ENCODE measurements at places on chromosomes 2 and 18. TPM values are rescaled to one million over a fixed set of nuclear protein-coding genes. Genes with fewer than 3 reads are reported as not detected.

SIX3 gene
- not detected for total RNA-seq

EFEMP1 gene
- total RNA-seq, result 18.8 TPM

DNA sequence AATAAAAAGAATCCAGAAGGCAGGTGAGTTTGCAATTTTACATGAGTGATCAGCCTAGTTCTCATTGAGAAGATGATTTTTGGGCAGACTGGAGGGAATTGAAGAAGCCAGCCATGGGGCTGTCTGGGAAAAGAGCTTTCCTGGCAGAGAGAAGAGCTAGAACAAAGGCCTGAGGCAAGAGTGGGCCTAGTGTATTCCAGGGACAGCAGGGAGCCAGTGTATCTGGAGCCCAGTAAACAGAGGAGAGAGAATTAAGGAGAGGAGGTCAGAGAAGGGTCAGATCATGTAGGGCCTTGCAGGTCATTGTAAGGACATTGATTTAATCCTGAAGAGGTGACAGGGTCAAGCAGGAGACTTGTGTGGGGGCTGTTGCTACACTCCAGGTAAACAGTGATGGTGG, 195.8 kb downstream of the SATB2 start:
- DNase-seq, result no peak

DNA sequence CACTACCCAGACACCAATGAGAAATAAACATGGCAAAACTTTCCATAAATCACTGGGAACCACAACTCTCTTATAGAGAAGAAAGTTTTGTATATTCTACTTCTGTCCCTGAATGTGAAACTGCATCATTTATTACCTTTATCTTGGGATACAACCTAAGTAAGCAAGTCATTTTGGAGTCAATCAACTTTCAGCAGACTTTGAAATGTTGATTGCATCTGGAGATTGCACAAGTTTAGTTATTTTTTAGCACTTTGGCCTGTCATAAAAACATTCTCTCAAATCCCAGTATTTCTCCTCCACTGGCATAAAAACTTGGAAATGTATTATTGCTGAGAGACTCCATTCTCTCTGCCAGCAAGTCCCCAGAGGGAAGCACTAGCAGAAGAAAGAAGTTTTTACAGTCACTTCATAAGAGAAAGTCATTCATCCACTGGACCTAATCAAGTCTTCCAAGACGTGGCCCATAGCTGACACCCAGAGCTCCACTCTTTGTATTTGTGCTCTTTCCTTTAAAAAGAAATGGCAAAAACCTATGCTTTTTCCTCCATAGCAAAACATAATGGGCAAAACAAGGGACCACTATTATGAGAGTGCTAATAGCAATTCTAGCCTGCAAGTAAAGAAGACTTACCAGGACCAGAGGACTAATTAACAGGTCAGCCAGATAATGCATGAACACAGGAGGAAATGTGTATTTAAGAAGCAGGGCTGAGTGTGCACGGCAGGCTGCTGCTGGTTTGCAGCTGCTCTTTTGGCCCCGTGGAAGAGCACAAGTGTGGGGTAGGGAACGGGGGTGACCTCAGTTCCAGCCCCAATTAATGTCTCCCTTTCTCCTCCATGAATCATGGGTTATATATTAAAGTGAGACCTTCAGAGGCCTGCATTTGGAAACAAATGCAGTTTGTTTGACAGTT, 171.5 kb downstream of the INO80D start:
- DNase-seq, result no peak

DNA sequence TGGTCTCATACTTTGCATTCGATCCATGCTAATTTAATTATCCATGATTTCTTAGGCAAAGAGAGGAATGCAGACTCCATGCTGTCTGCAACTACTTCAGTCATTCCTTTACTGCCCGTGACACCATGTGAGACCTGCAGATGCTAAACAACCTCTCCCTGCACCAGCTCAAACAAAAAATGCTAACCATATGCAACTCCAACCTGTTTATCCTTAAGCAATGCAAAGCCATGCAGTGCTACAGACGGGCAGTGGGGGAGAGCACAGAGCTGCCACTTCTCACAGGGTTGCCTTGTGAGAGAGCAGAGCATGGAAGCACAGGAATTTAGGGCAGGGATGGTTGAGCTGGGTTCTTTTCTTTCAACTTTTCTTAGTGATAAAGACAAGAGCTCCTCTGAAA, 74.9 kb upstream of the KLHL14 start:
- no peak for DNase-seq

Data from psoas muscle (tissue), 8 donors.